ENCODE measurements at places on chromosomes 16 and 17.

DNA sequence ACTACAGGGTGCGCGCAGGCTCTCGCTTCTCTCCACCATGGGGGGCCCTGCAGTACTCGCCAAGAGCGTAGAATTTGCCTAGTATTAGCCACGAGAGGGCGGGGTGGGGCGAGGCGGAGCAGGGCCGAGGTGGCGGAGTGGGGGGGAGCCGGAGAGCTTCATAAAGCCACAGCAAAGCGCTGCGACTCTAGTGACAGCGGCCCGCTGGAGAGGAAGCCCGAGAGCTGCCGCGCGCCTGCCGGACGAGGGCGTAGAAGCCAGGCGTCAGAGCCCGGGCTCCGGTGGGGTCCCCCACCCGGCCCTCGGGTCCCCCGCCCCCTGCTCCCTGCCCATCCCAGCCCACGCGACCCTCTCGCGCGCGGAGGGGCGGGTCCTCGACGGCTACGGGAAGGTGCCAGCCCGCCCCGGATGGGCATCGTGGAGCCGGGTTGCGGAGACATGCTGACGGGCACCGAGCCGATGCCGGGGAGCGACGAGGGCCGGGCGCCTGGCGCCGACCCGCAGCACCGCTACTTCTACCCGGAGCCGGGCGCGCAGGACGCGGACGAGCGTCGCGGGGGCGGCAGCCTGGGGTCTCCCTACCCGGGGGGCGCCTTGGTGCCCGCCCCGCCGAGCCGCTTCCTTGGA, at the start of gene TBX21:
TSS of gene TBX21 (plus strand) at position 190 of the 627 bp plus-strand sequence. CDS start at position 409, 219 bp downstream.
- no peak for DNase-seq

- no peak for DNase-seq
These were observed 123.5 kb downstream of the IRF8 start for GRCh38 chr16:86022381-86022960.

DNA sequence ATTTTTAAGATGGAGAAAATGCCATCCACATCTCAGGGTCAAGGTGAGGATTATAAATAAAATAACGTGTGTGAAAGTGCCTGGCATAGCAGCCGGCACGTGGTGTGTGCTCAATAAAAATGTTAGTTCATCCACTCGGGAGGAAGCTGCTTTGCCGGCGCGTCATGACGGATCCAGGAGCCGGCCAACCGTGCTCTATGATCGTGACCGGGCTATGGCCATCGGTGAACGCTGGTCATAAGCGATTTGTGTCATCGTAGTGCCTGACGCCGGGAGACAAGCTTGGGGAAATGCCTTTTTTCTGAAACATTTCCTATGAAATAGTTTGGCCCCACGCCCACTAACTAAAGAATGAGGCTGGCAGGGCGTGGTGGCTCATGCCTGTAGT, 74.0 kb downstream of the CMC2 start:
- DNase-seq, result peak; percentile 42

DNA sequence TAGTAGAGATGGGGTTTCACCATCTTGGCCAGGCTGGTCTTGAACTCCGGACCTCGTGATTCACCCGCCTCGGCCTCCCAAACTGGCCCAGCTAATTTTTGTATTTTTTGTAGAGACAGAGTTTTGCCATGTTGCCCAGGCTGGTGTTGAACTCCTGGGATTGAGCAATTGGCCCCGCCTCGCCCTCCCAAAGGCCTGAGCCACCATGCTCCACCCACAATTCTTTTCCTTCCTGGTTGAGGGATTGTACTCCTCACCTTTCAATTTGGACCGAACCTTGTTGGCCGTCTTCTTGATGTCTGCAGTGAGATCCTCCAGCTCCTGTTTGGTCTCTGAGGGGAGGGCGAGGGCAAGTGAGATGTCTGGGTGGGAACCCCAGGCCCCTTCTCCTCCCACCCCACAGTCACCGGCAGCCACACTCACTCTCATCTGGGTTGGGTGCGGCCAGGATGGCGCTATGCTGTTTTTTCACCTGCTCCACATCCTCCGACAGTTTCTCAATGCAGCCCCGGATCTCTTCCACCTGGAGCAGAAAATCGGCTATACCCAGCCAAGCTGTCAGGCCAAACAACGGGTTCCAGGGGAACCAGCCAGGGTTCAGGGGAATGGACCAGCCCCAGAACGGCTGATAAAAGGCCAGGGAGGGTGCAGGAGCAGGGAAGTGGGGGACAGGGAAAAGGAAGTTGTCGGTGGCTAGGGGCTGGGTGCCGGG, 9.6 kb downstream of the STX1B start:
- no peak for DNase-seq
